ENCODE measurements at places on chromosomes 2 and 18.

DNA sequence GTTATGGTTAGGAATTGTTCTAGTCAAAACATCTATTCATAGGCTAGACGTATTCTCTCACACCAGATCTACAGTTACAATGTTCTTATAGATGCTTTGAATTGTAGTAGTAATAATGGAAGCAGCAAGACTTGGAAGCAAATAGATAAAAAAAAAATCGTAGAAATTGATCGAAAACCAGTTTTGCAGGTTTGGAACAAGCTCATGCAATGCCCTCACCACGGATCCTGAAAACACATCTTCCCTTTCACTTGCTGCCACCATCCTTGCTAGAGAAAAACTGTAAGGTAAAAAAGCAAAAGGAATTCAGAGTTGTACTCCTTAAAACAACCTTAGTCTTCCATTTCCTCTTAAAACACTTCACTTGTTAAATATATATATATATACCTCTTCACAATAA is 4.4 kb downstream of the SULT1C4 start:
- no peak for DNase-seq

DNA sequence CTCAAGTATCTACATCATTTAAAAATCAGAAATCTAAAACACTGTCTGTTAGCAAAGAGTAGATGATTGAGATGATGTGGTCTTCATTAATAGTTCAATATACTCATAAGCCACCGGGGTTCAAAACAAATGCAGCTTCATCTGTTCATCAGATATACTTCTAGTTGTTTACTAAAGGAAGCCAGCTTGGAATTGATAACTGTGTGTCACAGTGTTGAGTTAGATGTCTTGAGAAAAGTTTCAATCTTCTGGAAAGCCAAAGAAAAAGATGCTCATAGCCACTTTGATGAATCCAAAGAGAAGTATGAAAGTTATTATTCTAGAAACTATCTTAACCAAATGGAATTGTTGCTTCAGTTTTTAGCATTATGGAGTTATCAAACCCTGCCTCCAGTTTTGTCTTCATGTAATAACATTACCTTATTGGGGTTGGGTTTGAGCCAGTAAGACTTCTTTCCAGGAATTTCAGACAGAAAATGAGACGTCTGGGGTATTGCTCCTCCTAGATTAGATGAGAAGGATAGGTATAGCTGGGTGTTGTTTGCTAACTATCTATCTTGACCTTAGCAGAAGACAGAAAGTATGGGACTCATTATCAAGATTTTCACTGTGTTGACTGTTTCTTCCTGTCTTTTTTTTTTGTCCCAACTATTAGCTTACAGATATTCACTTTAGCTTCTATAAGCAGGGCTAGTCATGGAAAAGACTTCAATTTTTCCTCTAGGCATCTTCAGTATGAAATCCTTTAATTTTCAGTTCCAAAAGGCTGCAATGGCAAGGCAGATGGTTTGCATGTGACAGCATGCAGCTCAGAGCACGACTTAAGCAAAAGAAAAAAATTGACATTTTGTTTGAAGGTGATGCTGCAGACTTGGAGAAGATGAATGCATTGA is 66.5 kb downstream of the LNPK start:
- no peak for DNase-seq

GRCh38 chr2:147649998-147650397 is 194.8 kb upstream of the ACVR2A start:
- DNase-seq: no peak

GRCh38 chr18:11986061-11986460 is 4.8 kb downstream of the IMPA2 start:
- no peak for DNase-seq

GRCh38 chr2:107595749-107596148 is 230.9 kb upstream of the RGPD4 start:
- DNase-seq: no peak

DNA sequence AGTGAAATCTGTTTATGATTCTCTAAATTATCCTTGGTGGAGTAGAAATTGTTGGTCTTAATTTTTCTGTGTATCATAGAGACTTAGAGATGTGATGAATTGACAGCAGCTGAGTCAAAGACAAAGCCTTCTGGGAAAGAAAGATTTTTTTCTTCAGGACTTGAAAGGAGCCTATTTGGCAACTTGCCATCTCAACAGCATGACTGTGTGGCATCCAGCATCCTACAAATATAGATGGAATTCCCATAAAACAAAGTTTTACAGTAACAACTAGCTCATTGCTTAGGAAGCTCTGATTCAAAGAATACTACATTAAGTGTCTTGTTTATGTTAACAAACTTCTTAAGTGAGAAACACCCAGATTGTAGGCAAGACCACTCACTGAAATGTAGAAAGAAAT is 79.2 kb upstream of the SETBP1 start:
- DNase-seq: no peak

DNA sequence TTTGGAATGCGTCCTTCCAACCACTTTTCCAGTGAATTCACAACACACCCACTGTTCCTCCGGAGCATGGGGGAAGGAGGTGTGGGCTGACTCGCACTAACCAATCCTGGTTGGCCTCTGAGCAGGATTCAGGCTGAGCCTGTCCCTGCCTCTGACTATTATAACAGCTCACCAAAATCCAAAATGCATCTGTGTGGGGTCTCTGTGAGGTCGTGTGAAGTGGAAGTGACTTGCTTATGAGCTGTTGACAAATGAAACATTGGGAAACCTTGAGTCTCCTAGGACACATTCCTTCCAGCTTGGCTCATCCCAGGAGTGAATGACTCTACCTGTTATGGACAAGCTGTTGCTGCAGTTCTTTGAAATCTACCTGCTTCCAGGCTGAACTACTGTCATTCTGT is 1.5 kb downstream of the CIDEA start:
- no peak for DNase-seq

- no peak for DNase-seq
These were observed 1003.5 kb upstream of the NRXN1 start for GRCh38 chr2:52035391-52035790.

DNA sequence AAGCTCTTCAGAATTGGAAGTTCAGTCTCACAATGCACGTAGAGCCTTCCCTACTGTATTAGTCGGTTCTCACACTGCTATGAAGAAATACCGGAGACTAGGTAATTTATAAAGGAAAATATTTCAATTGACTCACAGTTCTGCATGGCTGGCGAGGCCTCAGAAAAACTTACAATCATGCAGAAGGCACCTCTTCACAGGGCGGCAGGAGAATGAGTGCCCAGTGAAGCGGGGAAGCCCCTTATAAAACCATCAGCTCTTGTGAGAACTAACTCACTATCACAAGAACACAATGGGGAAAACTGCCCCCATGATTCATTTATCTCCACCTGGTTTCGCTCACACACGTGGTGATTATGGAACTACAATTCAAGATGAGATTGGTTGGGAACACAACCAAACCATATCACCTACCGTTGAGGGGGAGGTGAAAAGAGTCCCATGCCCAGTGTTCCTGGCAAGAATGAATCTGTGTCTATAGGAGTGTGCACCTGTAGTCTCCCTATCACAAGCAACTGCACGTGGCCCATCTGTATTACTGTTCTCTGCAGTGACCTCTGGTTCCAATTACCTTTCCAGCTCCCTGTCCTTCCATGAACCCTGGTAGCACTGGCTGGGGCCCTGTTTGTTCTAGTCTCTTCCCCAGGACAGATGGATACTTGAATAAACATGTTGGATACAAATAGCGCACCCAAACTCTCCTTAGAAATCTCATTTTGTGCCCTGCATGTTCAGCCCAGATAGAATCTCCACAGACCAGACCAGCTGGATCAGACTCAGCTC is 44.4 kb upstream of the ATL2 start:
- DNase-seq: no peak

DNA sequence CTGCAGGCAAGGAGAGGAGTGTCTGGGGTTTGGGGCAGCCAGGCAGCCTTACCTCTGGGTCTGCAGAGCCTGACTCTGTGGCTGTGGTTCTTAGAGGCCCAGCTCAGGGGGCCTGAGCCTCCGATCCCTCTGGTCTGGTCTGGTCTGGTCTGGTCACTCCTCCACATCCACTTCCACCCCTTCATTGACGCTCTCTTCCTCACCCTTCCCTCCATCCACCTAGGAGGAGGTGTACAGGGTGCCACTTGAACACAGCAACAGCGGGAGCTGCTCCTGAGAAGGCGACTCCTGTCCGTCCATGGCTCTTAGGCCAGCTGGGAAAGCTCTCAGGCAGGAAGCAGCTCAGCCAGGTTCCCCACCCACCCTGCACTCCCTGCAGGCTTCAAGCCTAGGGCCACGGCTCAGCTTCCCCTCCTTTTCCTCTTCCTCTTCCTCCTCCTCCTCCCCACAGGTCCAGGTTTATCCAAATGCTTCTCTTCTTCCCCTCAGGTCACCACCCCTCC is 16.9 kb downstream of the GPR55 start:
- no peak for DNase-seq

DNA sequence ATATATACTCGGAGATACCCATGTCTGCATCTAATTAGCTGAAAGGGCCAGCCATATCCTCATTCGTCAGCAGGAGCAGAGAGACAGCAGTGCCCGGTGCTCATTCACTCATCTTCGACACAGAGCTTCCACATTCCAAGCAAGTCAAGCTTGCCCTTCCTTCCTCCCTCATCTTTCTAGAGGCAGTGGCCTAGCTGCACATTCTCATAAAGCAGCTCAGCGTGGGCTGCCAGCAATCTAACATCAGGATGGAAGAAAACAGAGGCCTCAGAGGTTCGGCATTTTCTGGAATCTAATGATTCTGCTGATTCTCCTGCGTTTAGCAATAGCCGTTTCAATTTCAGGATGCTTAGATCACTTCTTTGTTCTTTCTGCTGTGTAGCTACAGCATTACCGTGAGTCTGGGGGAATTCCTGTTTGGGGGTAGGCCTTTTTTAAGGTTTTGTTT is 68.8 kb downstream of the CLHC1 start:
- no peak for DNase-seq
